Central memory CD8-positive, alpha-beta T cell (primary cell): ENCODE measurements at places on chromosomes 7 and 10.

DNA sequence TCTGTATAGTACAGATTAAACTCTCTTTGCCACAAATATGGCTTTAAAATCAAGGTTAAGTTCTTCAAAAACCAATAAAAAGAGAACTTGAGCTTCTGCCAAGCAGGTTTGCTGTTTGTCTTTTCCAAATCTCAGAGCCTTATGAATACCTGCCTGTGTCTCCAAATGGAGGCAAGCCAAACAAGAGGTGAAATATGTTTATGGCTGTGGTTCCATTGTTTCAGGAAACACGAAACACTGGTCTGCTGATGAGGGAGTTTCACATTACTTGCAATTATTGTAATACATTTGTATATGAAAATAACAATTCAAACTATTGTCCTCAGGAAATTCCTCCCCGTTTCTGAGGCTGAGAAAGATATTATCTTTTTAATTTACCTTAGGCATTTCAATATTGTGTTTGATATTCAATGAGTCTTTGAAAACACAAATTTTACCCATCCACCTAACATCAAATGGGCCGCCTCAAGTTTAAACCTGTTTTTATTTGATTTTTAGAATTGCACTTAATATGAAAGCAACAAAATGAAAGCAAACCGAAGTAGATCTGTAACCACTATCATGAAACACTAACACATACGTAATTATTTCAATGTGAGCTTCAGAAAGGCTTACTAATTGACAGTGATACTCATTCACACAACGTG lies 359.3 kb downstream of the HGF start:
- DNase-seq = no peak

DNA sequence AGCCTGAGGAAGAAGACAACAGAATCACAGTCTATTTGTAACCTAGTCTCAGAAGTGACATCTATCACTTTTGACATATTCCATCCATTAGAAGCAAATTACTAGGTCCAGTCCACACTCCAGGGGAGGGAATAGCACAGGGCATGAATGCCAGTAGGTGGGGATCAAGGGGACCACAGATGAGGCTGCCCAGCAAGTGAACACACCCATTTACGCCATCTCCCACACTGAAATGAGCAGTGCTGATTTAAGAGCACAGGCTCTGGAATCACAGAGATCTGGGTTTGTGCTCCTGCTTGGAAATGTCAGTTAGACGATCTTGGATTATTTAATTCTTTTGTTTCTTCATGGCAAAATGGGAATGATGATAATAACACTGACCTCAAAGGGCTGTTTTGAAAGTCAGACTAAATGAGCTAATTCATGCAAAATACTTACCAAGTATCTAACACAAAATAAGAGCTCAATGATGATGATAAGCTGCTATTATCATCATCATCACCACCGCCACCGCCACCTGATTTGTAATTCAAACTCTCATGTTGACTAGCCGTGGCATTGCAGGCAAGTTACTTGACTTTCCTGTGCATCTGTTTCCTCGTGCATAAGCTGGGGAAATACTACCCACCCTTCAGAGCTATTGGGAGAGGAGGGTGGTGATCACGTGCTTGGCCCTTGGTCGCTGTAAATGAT lies 138.9 kb upstream of the KLF14 start:
- DNase-seq = no peak

GRCh38 chr10:17213646-17214349 lies 12.3 kb upstream of the TRDMT1 start:
- DNase-seq = no peak

DNA sequence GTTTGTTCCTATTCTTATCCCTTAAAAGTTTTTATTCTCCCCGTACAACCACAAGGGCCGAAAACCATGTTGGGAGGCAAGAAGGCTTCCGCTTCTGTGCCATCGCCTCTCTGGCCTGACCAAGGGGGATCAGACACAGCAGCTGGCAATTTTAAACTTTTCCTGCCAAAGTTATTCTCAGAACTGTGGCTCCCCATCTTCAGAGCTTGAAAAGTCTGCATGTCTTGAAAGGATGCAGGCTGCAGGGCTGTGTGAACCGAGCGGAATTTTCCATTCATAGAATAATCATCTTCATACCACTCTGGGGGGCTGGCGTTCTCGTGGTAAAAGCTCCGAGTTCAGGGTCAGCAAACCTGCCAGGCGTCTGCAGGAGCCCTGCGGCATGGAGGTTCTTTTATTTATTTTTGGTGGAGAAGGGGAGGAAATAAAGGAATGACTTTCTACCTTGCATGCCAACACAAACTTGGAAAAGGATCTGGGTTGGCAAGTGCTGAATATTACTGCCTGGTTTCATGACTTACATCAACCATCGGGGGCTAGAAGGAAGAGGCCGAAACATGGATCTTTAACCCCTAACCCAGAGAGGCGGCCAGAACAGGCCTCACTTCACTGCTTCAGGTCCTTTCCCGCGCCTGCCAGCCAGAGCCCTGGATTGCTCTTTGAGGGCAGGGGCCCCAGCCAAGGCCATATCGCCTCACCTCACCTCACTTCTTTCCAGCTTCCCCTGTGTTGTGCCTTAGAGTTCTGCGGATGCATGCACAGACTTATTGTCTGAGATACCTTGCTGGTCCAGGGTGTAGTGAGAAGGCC lies 3.0 kb upstream of the NANOS1 start:
- DNase-seq = no peak

- DNase-seq = no peak
Observed at GRCh38 chr10:125076891-125077541, 83.3 kb downstream of the CTBP2 start.

- no peak for DNase-seq
Observed at GRCh38 chr7:98913612-98914011, 35.3 kb downstream of the TRRAP start.

- no peak for DNase-seq
Observed at GRCh38 chr10:51170518-51171245, 96.4 kb downstream of the PRKG1 start.

DNA sequence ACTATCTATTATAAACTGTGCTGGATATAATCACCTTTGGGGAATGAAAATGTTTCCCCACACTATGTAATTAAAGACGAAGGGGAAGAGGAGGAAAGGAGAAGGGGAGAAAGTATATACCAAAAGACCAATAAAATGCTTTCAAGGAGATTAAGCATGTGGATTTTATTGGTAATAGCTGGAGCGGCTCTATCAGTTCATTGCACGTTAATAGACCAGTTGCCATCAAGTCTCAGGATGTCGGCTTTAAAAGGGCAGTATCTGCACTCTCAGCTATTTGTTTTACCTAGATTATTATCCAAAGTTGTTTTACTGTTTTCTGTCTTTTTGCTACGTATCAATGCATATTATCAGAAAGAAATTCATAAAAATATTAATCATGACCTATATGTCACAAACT lies 9.0 kb downstream of the ETV1 start:
- no peak for DNase-seq

DNA sequence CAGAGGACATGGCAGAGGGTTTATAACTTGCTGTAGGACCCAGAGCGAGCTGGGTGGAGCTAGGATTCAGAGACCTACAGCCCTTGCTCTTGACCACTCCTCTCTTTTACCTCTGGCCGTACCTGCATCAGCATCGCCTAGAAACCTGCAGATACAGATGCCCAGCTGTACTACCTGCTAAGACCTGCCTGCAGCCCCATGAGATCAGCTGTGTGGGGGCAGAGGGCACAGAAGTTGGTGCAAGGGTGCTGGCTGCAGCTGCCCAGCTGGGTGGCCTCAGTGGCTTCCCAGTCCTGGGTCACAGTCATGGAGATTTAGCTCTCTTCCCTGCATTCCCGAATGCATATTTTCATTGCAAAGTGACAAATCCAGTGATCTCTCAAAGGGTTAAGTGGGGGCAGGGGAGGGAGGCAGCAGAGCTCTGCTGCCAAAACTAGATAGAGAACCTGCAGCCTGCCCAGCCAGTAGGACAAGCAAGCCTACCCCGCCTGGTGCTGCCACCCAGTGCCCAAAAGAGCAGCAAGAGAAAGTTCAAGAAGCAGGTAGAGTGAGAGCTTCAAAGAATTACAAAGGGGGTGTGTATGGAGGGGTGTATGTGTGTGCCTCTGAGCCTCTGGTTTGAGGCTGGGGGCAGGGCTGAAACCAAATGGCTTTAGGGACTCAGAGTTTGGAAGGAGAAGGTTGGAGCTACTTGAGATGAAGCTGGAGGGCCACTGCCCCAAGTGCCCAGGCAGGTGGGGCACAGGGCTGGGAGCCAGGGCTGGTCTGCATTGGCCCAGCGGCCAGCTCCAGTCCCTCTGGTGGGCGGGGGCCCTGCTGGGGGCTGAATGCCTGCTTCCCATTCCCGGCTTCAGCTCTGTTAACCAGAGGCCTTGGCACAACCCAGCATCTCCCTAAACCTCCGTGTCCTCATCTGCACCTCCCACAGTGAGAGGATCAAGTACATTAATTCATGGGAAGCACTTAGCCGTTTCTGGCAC lies 6.9 kb downstream of the FAM241B start:
- DNase-seq = no peak

GRCh38 chr10:23693501-23693901 lies 254.6 kb downstream of the OTUD1 start:
- no peak for DNase-seq

DNA sequence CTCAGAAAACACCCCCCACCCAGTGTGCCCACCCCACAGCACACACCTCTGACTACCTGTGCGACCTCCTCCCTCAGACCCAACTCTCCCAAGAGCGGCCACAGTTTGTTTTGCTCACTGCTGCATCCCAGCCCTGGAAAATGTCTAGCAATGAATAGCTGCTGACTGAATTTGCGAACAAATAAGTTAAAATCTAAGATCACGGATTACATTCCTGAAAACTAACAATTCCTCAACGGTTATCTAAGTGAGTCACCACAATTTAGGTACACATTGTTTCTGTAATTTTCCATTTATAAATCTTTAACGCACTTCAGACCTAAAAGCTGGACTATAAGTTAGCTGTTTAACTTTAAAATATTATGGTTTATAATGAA lies 235.2 kb downstream of the ZMYND11 start:
- no peak for DNase-seq

DNA sequence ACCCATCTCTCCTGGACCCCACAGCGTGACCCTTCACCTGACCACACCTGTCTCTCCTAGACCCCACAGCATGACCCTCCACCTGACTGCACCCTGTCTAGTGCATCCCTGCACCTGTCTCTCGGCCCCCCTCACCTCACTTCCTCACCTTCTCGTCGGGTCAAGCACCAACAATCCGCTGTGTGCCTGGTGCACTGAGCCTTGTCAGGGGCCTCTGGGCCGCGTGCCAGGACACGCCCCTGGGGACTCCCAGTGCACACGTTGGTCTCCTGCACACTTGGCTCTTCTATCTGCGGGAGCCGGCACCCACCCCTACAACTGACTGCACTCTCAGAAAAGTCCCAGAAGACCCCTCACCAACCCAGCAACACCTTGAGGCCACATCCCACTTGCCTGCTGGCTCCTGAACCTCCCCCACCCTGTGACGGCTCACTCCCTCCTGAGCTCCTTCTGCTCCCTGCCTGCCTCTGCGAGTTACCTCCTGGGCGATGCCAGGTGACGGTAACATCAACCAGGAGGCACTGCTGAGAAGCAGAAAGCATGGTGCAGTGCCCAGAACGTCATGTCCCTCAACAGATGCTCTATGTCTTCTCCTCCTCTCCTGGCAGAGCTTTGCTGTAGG lies 147.6 kb downstream of the DIP2C start:
- DNase-seq = no peak

- DNase-seq = no peak
Observed at GRCh38 chr7:135862586-135863340, 114.2 kb upstream of the FAM180A start.

DNA sequence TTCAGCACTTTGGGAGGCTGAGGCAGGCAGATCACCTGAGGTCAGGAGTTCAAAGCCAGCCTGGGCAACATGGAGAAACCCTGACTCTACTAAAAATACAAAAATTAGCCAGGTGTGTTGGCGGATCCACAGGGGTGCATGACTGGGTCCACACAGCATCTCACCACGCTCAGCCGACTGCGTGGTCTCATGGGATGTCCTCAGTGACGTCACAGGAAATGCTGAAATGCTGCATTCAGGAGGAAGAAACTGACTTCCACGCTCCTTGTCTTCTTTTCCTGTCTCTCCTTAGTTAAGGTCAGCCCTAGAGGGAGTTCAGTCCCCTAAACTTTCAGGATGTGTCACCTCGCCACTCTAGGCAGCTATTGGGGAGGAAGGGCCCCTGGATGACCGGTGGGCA lies 42.9 kb downstream of the XRCC2 start:
- no peak for DNase-seq

DNA sequence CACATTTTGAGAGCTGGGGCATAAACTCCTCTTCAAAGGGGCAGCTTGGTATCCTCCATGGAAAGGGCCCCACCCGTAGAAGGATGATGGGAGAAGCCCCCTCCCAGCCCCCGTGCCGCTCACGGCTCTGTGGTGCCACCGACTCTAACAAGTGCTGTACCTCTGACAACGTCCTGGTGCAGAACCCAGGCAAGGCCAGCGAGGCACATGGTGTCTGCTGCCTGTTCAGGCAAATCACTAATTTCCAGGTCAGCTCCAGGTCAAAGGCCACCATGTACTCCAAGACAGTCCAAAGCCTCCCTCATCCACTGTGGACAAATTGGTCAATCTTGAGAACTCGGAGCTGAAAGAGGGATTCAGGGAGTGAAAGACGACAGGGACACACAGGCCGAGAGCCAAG lies 11.4 kb upstream of the CNPY1 start:
- DNase-seq = no peak

- DNase-seq = peak; percentile 8
Observed at GRCh38 chr10:43252166-43252782, 14.6 kb downstream of the RASGEF1A start.

GRCh38 chr10:124724279-124725027 lies 19.7 kb downstream of the FAM53B start:
- DNase-seq = no peak

DNA sequence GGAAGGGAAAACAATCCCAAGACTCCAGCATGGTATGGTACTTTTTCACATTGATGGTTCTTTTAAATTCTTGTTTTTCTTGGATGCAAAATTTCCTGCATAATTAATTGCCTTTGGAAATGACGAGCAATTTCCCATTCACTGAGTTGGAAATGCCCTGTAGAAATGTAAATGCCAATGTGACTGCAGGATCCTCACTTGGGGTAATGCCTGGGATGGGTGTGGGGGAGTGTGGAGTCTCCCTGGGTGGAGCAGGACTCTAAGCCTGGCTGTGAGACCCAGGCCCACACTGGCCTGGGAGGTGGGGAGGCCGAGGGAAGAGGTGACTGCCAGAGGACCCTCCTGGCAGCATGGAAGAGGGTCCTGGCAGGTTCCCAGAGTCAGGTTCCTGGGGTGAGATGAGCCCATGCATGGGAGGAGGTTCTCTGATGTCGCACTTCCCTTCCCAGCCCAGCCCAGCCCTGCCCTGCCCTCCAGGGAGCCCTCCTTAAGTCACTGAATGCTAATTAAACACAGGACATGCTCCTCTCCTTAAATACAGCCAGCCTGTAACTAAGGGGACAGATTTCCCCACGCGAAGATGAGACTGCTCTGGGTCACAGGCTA lies 157.9 kb downstream of the GFRA1 start:
- no peak for DNase-seq
